ENCODE measurements at places on chromosomes 1 and 21. TPM values are rescaled to one million over a fixed set of nuclear protein-coding genes. Genes with fewer than 3 reads are reported as not detected.

KDF1 gene
- total RNA-seq, result 1.1 TPM

WDR4 gene
- 14.6 TPM for total RNA-seq

DNA sequence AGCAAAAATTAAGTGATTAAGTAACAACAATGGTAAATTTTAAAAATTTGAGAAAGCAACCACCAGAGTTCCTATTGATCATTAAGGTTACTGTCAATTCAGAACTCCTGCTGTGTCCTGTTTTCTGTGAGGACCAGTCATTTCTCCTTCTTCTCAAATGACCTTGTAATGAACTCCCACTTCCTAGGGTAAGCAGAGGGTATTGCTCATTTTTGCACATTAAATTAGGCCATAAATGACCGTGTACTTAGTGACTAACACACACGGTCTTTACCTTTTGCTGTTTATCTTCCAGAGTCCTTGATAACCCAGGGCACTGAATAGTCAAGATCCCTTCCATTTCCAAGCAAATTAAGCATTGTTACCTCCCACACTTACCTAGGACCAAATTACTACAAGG lies 227.5 kb upstream of the LYPLAL1 start:
- DNase-seq, result no peak

GRCh38 chr1:150561254-150561973 lies 12.2 kb downstream of the ADAMTSL4 start:
- DNase-seq, result peak; percentile 96

- peak; percentile 72 for DNase-seq
Measured at GRCh38 chr1:14915356-14916054, 238.0 kb upstream of the TMEM51 start.

DNA sequence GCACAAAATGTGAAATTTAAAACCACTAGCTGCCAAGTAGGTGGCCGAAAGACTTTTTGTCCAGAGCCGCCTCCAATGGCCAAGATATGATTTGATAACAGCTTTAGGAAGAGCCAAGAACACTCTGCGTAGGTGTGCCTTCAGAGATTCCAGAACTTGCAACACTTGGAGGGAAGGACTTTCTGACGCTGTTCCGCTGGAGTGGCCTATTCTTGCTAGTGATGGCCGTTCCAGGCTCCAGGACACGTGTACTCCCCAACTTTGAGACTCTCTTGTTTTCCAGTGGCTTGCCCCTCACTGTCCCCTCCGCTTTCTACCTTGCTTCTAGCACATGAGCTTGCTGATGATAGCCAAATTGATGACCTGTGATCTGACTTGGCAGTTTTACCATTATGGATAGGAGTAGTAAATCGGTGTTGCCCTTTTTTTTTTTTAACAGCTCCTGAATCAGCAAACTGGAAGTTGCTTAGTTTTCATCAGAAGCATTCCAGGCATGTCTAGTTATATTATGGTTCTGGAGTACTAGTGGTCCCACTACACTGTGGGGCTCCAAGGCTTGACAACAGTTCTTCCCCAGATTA lies 1.0 kb downstream of the PRDX6 start:
- DNase-seq, result peak; percentile 27

- DNase-seq, result no peak
Measured at GRCh38 chr1:31897526-31898100, 40.6 kb downstream of the PTP4A2 start.

- no peak for DNase-seq
Measured at GRCh38 chr1:14925336-14926136, 228.0 kb upstream of the TMEM51 start.

GRCh38 chr1:22089134-22089571 lies 36.6 kb downstream of the CDC42 start:
- no peak for DNase-seq

DNA sequence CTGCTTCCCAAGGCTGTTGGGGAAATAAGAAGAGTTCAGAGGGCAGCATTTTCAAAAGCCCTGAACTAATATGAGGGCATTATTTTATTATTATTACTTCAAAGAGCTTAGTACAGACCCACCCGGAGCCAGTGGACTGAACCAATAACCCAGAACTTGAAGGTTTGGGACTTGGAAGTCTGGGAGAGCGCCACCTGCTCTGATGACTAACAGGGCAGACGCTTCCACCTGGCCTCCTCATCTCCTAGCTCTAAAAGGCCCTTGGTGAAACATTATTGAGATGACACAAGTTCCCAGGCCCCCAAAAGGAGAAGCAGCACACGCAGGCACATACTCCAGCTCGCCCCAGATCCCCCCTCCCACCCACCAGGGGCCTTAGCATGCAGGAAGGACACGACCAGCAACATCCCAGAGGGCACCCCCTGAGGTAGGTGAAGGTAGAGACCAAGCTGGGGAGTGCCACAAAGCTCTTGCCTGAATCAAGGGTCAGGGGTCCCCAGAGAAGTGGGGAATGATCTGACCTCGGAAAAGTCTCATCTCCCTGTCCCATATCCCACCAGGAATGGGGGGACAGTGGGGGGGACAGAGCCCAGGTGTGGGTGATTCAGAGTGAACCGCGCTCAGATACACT lies 1.3 kb downstream of the DLGAP3 start:
- no peak for DNase-seq

DNA sequence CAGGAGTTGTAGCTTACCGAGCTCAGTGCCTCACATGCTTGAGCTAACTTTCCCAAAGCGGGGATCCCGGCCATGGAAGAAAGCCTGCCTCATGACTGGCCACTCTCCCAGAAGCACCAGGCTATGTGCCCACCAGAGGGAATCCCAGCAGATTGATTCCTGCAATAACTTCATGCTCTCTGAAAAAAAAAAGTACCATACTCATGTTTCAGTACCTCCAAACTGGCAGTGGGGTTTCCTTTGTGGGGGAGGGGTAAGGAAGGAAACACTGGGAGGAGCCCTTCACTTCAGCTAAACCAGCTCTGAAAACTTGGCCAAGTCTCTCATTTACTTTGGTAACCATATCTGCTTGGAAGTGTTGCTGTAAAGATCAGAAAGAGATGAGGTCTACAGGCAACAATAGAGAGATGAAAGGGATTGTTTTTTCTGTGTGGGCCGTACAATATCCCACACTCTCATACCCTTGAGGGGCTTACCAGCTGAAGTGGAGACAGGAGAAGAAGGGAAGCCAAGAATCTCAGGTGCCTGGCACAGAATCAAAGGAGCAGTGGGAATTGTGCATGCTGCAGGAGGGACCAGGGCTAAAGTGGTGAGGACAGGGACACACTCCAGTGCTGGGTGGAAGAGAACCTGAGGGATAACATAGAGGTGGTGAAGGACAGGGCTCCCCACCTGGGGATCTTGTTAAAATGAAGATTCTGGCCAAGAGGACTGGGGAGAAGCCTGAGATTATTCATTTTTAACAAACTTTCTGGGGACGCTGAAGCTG lies 42.4 kb upstream of the TACSTD2 start:
- DNase-seq, result no peak

DNA sequence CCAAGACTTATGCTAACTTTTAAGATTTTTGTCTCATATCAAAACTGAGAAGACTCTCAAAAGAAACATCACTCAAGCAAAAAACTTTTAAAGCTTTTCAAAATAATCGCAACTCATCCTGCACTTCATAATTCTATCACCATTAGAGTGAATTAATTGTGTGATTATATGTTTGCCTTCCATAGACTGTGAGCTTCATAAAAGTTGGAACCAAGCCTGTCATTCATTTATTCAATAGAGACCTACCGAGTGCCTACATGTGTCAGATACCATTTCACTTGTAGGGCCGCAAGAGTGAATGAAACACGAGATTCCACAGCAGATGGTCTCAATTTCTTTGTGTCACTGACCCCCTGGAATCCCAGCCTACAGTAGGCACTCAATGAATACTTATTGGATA lies 106.4 kb downstream of the RHOU start:
- DNase-seq, result no peak

TCP10L gene
- total RNA-seq, result 3.7 TPM

FAM89A gene
- total RNA-seq, result 1.9 TPM

All from neural progenitor cell (in vitro differentiated cells).